AG08396 (cell line): ENCODE measurements at places on chromosomes 11 and 22.

DNA sequence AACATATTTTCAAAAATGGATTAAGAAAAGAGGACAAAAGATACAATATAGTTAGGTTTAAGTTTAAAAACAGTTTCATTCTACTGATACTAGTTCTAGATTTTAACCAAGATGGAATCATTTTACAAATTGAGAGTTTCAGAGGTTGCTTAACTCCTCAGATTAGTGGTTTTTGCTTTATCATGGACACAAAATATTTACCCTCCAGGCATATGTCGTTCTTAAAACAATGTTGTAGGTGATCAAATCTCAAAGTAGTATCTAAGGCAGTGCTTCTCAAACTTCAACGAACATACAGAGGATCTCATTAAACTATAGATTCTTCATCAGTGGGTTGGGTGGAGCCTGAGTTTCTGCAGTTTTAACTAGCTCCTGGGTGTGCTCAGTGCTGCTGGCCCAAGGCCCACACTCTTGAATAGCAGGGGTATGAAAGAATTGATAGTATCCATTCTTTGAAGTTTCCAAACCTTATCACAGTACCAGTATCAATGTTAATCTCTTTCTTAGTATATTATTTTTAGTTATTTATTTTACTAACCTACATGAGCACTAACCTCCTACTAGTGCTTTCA is 48.0 kb downstream of the YAP1 start:
- DNase-seq = no peak

DNA sequence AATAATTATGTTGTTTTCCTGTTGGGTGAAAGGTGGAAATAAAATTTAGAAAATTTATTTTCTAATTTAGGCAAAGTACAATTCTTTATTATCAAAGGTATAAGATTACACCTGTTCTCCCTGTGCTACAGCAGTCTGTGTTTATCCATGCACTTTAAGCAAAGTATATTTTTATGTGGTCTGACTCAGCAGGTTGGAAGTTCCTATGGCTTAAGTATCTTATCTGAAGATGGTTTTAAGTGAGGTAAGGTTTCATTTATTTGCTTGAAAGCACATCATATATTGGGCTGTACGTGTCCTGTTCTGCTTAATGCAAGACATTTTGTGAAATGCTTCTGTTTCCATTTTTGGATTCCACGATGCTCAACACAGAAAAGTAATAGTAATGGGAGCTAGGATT is 14.6 kb downstream of the PPME1 start:
- DNase-seq = no peak

- DNase-seq = no peak
Observed at GRCh38 chr11:28176351-28176750, 68.2 kb downstream of the METTL15 start.

GRCh38 chr22:35917651-35918050 is 111.0 kb downstream of the RBFOX2 start:
- DNase-seq = no peak

DNA sequence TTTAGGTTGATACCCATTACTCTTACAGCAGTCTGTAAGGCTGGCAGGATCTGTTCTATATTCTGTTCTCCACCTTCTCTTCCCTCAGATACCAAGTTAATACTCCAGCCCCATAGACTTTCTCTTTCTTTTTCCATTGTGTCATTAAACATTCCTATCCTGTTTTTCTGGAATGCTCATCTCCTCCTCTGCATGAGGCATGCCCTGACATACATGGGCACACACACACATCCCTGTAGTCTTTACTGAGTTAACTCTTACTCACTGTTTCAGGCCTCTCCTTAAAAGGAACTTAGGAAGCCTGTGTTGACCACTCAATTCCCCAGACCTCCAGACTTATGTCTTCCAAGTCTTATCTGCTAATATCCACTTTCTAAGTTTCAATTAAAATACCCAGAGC is 476.8 kb downstream of the METTL15 start:
- DNase-seq = peak; percentile 19

- peak; percentile 56 for DNase-seq
Observed at GRCh38 chr22:39556970-39557841, 13.3 kb upstream of the CACNA1I start.

DNA sequence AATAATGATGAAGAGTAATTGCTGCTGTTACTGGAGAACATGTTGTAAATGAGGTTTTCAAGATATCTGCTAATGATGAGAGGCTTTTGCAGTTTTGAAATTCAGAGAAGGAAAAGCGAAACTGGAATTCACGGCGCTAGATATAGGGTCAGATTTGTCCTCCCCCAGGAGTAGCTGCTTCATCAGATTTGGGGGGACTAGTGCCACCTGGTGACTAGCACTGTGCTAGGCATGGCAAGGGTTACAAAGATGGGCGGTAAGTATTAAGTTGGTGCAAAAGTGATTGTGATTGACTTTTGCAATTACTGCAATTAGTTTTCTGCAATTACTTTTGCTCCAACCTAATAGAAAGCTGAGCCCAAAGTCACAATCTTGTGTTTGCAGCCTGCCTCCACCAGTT is 879.9 kb upstream of the TENM4 start:
- DNase-seq = no peak

DNA sequence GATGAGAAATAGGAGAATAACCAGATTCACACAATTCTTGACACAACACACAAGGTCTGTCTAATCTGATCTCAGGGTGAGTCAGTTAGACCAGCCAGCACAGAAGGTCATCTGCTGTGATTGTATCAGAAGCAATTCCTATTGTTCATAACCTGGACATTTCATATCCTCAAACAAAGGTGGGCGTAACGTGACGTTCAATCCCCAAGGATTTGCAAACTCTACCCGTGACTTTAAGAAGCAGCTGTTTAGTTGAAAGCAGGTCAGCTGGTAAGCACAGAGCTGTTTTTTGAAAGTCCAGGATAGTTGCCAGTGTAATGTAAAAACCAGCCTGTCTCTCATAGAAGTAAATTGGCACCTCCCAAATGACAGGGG is 385.1 kb downstream of the DCDC1 start:
- DNase-seq = no peak

GRCh38 chr11:77179048-77179447 is 51.0 kb downstream of the MYO7A start:
- no peak for DNase-seq

DNA sequence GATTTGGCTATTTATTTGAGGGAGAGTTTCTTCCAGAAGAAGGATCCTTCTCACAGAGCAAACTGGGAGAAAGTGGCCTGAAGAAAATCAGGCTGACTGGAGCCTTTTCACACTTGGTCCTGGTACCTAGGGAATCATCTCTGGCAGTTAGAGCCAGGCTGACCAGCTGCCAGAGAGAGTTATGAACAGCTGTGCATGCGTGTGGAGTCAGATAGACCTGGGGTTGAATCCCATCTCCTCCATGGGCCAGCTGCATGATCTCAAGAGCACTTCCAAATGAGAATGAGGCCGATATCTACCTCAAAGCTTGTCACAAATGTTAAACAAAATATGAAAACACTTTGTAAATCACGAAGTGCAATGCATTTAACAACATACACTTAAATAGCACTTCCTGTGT is 390.0 kb downstream of the TENM4 start:
- DNase-seq = no peak

DNA sequence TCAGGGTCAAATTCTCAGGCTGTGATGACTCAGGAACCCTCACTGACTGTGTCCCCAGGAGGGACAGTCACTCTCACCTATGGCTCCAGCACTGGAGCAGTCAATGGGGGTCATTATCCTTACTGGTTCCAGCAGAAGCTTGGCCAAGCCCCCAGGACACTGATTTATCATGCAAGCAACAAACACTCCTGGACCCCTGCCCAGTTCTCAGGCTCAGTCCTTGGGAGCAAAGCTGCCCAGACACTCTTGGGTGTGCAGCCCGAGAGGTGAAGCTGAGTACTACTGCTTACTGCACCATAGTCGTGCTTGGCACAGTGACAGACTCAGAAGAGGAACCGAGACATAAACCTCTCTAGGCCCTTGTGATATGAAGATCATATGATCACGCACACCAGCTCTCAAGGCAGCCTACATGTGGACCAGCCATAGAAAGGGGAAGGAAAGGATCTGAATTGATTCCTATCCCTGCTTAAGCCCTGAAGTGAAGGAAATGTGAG is 58.2 kb downstream of the ZNF280B start:
- DNase-seq = no peak

DNA sequence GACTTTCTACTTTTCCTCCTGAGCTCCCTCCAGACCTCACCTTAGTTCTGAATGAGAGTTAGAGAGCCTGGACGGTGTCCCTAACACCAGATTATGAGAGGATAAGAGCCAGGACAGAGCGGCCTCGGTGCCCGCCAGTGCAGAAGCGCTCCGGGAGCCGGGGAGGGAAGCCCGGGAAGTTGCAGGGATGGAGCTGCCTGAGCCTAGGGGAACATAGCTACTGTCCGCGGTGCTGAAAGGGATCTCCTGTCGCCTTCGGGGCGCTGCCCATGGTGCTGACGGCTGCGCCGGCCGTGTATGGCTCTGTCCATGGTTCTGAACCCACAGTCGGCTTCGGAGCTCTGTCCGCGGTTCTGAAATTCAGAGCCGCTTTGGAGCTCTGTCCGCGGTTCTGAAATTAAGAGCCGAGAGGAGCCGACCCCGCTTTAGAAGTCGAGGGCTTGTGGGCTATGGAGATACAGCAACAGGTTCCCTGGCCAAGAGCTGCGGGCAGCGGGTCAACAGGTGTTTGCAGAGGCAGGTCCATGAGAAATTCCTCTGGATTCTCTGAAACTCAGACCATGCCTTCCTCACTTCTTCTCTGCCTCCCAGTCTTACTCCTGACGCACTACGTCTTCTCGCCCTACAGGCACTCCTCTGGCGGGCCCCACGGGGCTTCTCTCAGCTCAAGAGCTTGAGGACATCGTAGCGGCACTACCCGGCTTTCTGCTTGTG is 814 bp downstream of the NPAS4 start:
- peak; percentile 94 for DNase-seq

GRCh38 chr22:28903080-28903479 is 19.7 kb downstream of the ZNRF3 start:
- DNase-seq = no peak

DNA sequence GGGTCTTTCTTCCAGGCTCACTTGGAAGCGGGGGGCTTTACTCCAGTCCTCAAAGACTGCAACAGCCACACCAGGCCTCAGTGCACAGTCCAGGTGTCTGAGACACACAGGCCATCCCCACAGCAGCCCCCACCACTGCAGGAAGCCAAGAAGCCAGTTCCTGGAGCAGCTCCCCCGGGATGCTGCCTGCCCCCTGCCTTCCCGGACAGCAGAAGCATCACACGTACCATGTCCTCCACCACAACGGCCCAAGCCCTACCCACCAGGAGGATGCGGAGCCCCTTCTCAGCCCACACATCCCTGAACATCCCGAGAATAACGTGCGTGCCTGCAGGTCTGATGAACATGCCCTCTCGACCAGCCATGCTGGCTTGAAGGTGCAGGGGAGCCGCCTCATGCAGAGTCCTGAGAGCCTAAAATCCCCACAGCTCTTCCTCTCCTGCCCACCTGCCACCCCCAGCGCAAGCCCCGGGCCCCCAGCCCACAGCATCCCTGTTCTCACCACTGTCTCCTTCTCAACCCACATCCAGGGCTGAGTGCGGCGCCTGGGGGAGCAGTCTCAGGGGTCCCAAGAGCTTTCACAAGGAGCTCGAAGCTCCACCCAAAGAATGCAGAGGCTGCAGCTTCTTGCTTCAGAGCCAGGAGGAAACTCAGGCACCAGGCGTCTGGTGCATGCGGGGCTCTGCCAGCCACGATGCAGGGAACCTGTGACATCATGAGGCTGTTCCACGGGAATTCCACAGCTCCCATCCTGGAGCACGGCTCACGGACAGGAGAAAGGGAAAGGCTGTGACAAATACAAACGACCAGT is 209.6 kb downstream of the BRD1 start:
- DNase-seq = no peak

GRCh38 chr11:88398791-88399570 is 61.4 kb upstream of the CTSC start:
- DNase-seq = no peak

DNA sequence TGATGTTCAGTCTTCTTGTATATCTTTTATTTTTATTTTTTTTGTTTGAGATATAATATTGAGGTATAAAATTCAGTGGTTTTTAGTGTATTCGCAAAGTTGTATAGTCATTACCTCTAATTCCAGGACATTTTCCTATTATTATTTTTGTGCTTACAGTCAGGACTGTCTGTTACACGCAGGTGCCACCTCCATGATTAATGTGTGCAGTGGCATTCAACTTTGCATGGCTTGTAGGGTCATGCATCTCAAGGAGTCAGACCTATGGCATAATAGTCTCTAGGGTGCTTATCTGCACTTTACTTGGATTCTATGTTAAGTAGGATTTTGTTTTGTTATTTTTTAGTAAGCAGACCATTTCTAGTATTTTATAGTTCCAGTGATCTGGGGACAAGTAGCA is 1.0 kb downstream of the CTR9 start:
- DNase-seq = no peak

DNA sequence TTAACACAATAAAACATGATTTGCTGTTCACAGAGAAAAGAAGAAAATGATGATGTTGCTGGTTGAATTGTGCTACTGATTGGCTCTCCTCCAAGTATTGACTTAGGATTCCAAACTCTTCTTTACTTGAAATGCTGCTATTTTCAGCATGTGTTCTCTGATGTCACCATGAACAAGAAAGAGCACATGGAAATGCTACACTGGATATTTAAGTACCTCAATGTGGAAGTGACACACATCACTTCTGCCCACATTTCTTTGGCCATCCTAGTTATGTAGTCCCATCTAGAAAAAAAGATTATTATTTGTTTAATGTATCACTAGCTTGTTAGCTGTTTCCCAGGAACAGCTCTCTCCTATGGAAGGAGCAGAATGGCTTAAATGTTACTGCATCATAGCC is 27.2 kb downstream of the OR52B2 start:
- no peak for DNase-seq

DNA sequence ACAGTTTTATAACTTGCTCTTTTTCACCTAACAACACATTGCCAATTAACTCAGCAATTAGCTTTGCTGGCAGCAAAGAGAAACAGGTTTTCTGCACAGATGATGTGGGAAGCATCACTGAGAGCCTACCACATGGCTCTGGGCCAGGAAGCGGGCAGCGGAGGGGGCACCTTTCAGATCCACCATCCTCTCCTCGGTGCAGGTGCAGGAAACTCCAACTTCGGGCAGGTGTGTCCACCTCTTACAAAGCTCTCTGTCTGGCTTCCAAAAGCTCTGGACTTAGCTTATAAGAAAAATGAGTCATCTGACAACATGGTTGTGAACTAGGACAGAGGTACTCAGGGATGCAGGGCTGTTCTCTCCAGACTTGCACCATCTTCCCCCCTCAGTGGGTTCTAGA is 77.0 kb downstream of the RPS6KA4 start:
- DNase-seq = no peak

- DNase-seq = peak; percentile 45
Observed at GRCh38 chr11:115170133-115170815, 333.9 kb downstream of the CADM1 start.

DNA sequence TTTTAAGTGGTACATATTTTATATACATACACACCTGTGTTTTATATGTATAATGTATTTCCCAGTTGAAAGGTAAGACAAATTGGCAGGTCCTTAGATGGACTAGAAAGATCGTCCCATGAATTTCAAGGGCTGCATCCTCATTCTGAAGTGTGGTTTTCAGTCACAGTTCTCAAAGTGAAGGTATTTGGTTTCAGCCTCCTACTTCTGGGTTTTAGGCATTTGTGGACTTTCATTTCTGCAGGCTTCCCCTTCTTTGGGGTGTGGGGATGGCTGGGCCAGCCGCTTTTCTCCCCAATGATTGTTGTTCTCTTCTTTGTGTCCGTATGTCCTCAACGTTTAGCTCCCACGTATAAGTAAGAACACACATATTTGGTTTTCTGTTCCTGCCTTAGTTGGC is 10.0 kb downstream of the DCPS start:
- no peak for DNase-seq

- no peak for DNase-seq
Observed at GRCh38 chr11:40987776-40988435, 471.5 kb downstream of the LRRC4C start.
